Astrocyte of the cerebellum (primary cell): ENCODE measurements at places on chromosomes 3 and 15.

DNA sequence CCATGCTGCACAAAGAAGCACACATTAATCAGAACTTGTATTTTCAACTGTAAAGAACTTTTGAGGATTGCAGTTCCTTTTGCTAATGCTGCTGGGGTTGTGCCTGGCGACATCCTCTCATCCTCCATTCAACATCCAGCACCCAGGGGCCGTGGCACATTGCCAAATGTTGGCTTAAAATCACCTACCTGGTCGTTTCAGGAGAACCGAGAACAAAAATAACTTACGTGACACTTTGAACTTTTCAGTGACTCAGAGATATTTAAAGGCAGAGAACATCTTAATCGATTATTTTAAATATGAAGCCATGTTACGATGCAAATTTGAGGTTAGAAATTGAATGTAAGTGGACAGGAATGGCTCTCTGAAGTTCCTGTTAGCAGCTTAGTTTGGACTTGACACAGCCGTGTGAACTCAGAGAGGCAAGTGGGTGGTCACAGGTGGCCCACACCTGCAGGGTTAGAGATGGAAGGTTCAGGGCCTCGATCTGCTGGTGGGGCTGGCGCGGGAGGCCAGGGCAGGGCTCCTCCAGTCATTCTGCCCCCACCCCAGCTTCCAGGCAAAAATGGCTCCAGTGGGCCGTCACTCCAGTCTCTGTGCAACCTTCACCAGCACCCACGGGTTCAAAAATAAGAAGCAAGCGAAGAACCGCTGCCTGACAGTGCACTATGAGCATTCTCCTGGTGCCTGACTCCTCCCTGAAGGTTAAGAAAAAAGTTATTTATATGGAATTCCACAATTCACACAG, 12.2 kb downstream of the LRRK1 start:
- DNase-seq: no peak

DNA sequence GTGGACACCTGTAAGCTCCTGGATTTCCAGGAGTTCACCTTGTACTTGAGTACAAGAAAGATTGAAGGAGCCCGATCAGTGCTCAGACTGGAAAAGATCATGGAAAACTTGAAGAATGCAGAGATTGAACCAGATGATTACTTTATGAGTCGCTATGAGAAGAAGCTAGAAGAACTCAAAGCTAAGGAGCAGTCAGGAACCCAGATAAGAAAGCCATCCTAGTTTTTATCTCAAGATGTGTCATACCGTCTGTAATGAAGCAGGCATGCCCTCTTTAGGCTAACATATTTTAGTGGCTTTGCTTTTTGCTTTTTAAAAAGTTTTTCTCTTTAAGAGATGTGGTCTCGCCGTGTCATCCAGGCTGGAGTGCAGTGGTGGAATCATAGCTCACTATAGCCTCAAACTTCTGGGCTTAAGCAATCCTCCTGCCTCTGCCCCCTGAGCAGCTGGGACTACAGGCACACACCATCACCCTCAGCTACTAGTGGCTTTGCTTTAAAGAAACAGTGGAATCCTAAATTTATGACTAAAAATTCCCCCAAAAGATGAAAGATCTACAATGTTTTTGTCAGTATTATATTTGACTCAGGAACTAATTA, 28.1 kb downstream of the EXOG start:
- DNase-seq: no peak

DNA sequence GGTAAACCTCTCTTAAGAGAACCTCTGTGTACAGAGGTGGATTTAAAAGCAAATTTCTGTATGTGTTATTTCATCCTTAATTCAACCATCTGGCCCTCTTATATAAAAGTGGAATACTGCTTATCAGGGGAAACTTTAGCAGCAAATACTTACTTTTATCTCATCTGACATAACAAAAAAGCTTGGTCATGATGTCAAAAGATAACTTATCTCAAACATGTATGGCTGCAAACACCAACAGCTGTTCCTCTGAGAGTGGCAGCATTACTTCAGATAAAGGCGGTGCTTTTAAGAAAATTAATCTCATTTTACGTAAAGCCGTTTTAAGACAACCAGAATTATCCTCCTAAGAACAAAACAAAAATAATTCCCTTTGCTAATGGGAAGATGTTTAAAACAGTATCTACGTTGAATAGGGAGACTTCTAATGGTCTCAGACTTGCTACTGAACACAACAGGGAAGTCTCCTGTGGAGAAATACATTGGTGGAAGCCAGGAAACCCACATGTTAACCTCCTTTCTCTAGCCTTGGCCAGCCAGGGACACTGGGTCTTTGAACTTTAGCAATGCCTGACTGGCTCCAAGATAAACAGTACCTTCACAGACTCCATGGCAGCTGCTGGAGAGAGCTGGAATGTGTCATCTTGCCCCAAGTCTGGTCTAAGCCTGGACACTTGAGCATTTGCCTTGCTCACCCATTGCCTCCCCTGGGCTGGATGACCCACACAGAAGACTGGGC, 18.1 kb downstream of the ARRDC4 start:
- DNase-seq: peak; percentile 68

DNA sequence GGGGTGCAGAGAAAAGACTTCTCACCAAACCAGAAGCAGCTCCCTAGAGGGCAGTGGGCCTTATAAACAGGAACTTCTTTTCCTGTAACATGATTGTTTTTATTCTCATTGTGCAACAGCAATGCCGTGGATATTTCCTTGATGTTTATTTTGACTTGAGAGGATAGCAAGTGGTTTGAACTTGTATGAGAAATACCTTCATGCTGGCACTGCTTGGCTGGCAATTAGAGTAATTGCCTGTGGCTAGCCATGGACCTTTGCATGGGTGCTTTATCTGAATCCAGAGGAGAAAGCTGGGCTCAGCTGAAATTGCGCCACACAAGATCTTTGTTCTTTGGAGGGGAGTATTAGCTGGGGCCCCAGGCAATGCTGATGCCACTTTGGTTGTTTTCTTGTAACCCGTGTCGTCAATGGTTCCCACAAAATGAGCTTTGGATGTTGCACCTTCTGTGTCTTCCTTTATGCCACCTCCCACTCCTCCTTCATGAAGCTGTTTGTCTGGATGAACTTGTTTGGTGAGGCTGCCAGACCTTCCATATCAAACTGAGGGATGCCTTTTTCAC, 37.9 kb downstream of the CMTM8 start:
- DNase-seq: no peak

DNA sequence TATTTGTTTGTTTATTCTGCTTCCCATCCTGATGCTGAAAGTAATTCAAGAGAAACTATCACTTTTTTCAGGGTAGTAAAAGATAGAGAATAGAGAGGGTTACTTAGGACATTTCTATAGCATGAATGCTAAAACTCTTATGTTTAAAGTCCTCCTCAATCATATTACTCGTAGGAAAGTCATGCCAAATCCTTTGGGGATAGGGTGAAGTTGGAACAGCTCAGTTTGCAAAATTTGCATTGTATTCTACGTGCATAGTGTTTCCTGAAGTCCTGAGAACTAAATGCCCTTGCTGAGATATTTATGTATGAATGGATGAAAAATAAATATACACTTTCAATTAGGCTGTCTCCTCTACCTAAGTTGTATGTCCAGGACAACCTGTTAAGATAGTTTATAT, 14.6 kb downstream of the PLSCR5 start:
- no peak for DNase-seq

DNA sequence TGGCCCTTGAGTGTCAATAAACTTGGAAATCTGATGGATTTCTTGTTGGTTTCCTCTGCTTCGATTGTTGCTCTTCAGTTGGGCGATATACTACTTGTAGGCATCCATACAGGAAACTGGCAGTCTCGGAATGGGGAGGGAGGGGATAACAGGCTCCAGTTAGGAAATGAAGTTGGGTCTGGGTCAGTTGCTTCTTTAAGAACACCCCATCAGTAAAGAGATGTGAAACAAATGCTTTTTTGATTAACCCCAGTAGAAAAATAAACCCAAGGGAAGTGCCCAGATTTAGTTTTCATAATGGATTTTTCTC, 681 bp downstream of the CHMP2B start:
- no peak for DNase-seq

- no peak for DNase-seq
These were observed 2.2 kb downstream of the RPSA start for GRCh38 chr3:39408493-39409372.

- DNase-seq: no peak
These were observed 452.1 kb upstream of the KCNMB2 start for GRCh38 chr3:178083906-178084866.

- DNase-seq: no peak
These were observed 2.0 kb upstream of the CD200R1 start for GRCh38 chr3:112976953-112977352.

- peak; percentile 55 for DNase-seq
These were observed 32.8 kb downstream of the DNASE1L3 start for GRCh38 chr3:58177747-58178527.

DNA sequence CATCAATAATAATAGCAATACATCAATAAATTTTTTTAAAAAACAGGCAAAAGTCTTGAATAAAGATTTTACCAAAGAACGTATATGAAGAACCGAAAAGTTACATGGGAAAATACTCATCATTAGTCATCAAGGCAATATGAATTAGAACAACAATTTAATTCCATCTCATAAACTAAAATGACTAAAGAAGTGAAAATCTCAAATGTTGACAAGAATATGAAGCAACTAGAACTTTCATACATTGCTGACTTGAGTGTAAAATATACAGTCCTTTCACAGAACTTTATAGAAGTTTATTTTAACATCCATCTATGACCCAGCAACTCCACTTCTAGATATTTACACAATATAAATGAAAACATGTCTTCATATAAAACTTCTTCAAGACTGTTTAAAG, 35.3 kb upstream of the ABHD10 start:
- DNase-seq: no peak

DNA sequence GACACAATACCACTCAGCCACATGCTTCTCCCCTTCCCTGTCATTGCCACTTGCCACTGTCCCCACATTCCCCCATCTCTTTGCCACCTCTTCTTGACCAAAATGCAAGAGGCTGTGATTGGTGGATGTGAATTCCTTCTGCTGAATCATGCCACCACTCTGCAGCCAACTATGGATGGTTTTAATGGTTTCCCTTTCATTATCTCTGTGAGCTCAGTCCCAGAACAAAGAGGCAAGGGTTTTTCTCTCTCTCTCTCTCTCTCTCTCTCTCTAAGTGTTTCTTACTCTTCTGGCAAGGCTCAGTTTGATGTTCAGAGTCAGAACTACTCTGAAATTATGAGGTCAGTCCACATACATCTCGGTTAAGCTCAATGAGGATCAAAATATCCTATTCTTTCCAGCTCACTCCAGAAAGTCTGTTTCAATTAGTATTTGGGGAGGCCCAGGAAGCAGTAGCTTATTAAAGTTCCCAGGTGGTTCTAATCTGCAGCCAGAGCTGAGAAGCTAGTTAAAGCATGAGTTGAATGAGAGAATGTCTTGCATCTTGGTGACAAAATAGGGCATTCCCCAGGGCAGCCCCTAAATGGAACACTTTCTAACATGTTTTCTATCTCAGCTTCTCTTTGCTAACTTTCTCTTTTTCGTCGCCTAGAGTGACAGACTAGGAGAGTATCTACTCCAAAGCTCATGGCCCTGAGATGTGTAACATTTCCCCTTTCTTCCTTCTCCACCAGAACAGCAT, 8.5 kb upstream of the ILDR1 start:
- no peak for DNase-seq

- no peak for DNase-seq
These were observed 10.8 kb downstream of the MINAR1 start for GRCh38 chr15:79442911-79443310.

- no peak for DNase-seq
These were observed 97.8 kb downstream of the SQOR start for GRCh38 chr15:45732662-45733061.

DNA sequence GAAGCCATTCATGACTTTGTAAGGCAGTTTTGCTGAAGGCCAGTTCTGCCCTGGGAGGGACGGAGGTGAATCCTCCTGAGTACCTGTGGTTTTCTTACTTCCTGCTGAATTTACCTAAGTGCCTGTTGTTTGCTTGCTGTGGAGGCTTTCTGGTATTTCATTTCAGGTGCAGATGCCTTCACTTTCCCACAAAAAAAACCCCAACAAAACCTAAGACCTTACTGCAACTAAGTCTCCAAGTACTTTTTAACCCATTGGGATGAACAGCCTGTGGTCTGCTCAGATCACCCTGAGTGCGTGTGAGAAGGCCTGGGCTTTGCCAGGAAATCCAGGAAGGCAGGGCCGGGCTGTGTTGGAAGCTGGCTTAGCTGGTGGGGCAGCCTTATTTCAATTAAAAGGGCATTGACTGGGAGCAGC, 65.3 kb downstream of the IGF1R start:
- DNase-seq: no peak

DNA sequence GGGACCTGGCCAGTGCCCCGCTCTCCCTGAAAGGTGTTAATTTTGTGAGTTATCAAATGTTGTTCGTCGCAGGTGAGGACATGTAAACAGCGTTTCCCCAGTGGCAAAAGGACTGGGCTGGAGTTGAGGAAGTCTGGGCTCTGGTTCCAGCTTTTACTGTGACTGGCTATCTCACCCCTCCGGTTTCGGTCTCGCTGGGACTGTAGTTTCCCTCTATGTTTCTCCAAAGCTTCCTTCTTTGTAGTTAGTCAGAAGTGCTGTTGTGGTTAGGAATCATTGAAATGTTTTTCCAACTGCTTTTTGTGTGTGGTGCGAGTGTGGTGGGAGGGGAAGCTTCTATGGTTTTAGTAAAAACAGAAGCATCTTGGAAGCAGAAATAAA, 990 bp upstream of the CLDN1 start:
- no peak for DNase-seq

GRCh38 chr15:93043621-93044300, 45.2 kb downstream of the RGMA start:
- no peak for DNase-seq

- DNase-seq: no peak
These were observed 156.7 kb downstream of the CACNA2D3 start for GRCh38 chr3:54279005-54279583.

DNA sequence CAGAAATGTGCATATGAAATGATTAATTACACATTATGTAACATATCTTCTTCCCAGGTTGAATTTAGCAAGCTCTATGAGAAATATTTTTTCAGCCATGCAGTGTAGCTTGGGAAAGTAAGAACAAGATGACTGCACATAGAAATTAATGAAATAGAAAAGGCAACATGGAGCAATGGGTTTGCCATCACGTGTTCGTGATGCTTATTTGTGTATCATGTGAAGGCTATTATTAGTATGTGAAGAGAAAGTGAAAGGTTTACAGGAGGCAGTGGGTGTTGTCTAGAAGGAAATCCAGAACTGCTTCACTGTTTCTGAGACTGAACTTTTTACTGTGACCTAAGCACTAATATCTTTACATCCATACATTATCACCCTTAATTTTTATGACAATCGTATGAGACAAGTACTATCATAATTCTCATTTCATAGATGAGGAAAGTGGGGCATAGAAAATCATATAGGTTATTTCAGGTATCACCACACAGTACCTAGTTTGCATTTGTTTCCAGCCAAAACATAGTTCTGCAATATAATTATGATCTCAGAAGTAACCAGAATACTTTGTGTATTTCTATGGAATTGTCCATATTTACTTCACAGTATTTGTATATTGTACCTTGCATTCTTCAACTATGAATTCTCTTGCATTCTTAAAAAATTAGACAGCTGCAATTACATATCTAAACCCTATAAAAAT, 14.9 kb downstream of the SERPINI1 start:
- no peak for DNase-seq
